ENCODE measurements at places on chromosomes 4 and X.
A peak's percentile ranks its signal among the peaks of the same experiment; 100 is the strongest.

DNA sequence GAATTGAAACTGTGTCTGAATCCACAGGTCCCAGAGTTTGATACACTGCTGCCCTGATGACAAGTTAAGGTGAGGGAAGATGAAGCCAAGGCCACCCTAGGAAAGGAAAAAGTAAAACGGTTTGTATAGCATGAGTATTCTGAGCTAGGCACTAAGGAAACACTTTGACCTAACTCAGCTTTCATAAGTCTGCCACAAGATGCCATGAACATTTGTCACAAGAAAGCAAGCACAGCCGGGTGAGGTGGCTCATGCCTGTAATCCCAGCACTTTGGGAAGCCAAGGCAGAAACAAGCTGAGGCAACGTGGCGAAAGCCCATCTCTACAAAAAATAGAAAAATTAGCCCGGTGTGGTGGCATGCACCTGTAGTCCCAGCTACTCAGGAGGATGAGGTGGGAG is 34.2 kb downstream of the ELOVL6 start:
- DNase-seq: no peak

- peak; percentile 8 for DNase-seq
Observed at GRCh38 chrX:153875391-153876111, 10.4 kb downstream of the L1CAM start.

- DNase-seq: no peak
Observed at GRCh38 chr4:153143527-153144348, 60.5 kb upstream of the TRIM2 start.

DNA sequence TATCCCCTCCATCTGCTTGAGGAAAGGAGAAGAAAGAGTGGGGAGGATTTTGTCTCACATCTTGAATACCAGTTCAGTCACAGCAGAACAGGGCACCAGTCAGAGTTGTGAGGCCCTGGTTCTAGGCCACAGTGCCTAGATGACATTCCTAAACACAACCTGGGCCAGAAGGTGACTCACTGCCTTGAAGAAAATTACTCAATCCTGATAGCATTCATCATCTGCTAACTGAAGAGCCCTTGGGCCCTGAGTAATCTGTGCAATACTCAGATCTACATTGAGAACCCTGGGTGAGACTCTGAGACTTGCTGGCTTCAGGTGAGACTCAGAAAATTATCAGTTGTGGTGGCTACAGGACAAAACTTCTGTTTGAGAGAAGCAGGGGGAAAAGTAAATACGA is 20.5 kb upstream of the PRR32 start:
- DNase-seq: no peak

- no peak for DNase-seq
Observed at GRCh38 chr4:42653626-42654560, 3.0 kb downstream of the ATP8A1 start.

- no peak for DNase-seq
Observed at GRCh38 chr4:112939901-112940300, 109.6 kb upstream of the ANK2 start.

All from activated CD8-positive, alpha-beta memory T cell treated with anti-CD3 and anti-CD28 coated beads for 4 hours (primary cell).